ENCODE measurements at places on chromosomes 3 and 15.

- DNase-seq: no peak
Measured at GRCh38 chr3:36367912-36368573, 12.3 kb upstream of the STAC start.

- no peak for DNase-seq
Measured at GRCh38 chr3:124620600-124621063, 109.6 kb upstream of the UMPS start.

DNA sequence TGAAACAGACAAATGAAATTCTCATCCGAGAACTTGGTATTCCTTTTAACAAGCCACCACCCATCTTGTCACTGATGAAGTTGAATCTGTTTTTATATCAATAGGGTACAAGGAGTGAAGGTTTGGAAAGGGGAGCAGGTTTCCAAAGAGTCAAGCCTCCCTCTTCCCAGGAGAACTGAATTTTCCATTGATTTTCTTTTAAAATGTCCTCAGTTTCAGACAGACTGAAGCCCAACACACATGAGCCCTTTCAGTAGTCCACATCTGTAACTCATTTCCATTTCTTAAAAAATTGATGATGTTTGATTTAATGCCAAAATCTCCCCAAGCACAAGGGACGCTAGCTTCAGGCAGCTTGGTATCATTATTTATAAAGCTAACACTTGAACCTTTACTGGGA is 187.7 kb downstream of the FOXB1 start:
- DNase-seq: no peak

GRCh38 chr3:52063026-52063723 is 6.8 kb upstream of the DUSP7 start:
- no peak for DNase-seq

GRCh38 chr3:162193148-162194095 is 696.8 kb downstream of the OTOL1 start:
- no peak for DNase-seq

- DNase-seq: no peak
Measured at GRCh38 chr3:87350367-87351199, 74.2 kb upstream of the POU1F1 start.

DNA sequence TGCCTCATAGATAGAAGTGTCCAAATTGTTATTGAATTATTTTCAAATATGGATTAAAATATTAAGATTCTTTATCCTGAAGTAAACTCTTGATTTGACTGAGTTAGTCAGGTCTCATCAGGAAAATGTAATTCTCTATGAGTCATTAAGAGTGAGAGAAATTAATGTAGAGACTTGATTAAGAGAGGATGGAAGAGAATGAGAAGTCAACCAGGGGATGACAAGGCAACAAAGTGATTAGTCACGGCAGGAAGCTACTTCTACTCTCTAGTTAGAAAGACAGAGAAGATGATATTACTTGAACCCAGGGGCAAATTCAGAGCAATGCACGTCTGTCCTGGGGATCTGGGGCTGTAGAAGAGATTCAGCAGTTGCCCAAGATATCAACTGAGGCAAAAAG is 202.5 kb downstream of the LSAMP start:
- DNase-seq: no peak

DNA sequence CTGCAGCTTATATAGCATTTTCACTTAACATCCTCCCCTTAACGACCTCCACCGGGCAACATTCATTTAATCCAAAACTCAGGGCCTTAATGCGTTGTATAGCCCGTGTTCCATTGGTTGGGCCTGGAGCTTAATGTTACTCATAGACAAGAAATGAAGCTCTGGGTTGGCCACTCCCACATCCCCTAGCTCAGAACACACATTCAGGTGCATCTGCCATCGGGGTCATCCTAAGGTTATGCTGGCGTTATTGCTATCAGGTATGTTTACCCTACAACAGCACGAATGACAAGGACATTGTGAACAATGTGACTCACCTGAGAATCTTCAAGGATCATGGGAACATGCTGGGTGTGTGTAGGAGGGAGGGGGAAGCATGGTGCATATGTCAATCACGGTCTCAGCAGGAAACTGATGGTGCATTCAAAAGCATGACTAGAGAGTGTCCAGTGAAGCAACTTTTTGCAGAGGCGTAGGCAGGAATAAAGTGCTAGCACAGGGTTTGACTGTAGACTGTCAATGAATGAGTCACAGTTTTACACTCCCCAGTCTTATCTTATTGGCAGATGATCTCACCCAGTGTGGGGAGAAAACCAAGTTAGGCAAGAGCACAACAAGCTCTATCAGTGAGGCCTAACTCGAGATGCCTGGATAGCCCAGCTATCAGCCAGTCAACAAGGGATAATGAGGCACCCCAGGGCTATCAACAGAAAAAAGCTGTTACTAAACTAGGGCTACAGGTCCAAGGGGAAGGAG is 402.1 kb upstream of the MCTP2 start:
- DNase-seq: no peak

DNA sequence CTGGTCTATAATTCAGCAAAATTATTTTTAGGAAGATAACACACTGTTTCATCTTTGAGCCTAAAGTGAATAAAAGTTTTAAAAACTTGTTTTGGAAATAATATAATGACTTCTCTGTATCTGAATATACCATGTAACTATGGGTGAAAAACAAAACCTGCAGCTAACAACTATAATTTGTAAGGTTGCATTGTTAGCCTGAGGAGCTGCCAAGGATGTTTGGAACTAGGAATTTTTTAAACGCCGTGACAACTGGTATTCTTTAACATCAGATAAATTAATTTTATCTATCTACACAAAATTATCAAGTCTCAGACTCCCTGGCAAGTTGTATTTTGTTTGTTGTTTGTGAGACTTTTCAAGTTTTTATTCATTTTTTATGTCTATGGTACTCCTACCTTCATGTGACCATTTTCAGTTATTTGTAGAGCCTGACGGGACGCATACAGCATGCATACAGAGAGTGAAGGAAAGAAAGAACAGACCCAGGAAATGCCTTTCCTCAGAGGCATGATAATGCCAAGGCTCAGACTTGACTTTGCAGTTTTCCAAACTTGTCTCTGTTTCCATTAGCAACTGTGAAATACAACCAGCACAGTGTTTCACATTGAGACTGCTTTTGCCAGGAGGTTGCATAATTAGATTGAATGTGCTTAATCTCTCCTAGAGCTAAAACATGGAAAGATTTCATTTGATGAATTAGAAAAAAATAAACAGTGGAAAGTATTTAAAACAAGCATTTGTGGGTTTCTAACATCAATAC is 60.8 kb upstream of the ARHGEF26 start:
- DNase-seq: no peak

- DNase-seq: no peak
Measured at GRCh38 chr3:182500289-182500688, 293.0 kb upstream of the ATP11B start.

GRCh38 chr3:170992854-170993253 is 33.7 kb downstream of the SLC2A2 start:
- no peak for DNase-seq

GRCh38 chr3:115834068-115834467 is 210.8 kb downstream of the GAP43 start:
- no peak for DNase-seq

DNA sequence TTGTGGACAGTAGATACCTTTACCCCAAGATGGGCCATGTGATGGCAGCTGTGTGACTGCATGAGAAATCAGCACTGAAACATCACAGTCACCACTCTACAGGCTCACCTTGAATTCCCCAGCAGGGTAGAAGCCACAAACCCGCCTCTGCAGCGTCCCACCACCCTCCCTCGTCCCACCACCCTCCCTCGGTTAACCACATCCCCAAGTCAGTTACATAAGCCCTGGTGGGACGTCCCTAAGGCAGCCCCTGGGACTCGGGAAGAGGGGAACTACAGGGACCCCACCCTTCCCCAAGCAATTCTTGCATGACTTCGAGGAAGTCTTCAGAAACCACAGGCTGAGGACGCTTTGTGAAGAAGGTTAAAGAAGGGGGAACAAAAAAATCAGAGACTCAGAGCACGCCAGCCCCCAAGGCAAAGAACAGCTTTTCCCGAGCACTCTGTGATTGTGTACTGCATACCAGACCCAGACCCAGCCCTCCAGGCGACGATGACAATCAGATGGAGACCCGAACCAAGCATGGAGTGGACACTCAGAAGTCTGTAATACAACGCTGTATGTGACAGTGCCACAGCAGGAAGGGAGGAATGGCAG is 60.5 kb downstream of the SH3BP5 start:
- no peak for DNase-seq

DNA sequence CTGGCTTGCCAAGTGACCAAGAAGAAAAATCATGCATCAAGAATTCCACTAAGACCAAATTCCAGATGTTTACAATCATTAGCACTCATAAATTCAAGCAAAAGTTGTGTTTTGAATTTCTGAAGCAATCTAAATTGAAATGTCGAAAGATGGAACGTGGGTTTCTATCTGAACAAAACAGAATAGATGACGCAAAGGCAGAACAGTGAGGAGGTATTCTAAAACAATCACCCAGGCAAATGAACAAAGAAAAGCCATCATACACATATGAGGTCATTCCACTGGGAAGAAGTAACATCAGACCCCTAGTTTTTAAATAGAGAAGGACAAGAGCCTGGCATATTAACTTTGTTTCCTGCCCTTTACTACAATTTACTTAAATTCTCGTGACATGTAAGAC is 58.0 kb downstream of the MCF2L2 start:
- no peak for DNase-seq

GRCh38 chr15:53976844-53977392 is 1.3 kb upstream of the UNC13C start:
- no peak for DNase-seq

- no peak for DNase-seq
Measured at GRCh38 chr3:58417075-58417474, 16.6 kb downstream of the PDHB start.

GRCh38 chr3:50737906-50738598 is 63.3 kb downstream of the DOCK3 start:
- no peak for DNase-seq

DNA sequence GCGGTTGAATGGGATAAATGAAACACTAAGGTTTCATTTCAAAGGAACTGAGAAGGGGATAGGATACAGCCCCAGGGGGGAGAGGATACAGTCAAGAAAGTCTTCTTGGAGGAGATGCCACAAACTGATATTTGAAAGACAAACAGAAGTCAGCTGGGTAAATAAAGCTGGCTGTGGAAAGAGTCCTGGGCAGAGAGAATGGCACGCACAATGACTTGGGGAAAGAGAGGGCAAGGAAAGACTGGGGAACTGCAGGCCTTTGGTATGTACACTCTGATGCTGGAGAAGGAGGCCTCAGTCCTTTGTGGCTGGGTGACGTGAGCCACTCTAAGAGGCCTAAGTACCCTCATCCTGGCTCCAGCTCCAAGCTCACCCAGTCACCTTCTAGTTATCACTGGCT is 45.2 kb upstream of the LMCD1 start:
- no peak for DNase-seq

DNA sequence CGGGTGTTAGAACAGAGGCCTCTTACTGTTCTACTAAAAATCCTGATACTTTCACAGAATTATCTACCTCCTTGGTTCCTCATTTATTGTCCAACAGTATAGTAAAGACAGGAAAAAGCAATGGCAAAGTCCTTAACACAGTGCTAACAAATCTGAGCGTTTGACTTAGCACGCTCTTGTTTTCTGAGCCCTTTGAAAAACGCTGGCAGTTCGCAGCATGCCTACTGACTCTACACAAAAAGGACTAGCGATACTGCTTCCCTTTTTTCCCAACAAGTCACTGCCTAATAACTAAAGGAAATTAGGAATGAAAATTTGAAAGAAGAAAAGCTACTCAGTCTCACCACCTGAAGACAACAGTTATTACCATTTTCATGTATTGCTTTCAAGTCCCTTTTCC is 34.8 kb upstream of the CEMIP start:
- DNase-seq: no peak

DNA sequence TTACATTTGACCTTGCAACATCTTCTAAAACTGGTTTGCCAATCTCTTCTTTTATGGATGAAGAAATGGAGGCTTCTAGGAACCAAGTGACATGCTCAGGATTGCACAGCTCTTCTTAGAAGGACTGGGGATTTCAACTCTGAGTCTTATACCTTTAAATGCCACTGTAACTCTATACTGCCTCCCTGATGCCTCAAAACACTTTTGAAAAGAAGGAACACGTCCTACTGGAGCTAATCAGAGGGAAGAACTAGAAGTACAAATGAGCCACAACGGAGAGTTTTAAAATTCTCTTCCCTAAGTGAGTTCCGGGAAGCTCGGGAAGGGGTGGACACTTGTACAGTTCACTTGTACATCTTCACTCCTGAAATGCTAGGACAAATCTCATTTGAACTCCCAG is 949 bp upstream of the MITF start:
- no peak for DNase-seq

DNA sequence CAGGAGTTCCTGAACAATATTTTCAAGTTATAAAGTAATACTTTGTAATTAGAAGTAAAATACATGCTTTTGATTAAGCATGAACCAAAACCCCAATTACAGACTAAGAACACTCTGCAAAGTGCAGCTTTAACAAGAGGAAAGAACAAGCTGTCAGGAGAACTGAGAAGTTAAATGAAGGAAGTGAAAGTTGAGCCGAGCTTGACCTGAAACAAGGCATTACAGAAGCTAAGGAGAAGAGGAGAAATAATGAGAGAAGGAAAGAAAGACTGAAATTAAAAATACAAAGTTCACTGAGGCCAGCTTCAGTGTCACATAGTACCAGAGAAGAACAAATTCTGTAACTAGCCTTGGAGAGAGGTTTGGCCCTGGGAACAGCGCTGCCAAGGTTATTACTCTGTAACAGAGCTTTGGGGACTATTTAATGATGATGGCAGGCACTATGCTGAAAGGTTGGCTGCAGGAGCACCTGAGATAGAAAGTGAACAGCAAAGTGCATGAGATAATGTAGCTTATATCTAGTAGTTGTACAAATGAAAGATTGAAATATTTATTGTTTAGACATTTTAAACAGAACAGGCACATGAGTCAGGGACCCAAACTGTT is 241.9 kb upstream of the PEX5L start:
- DNase-seq: no peak

DNA sequence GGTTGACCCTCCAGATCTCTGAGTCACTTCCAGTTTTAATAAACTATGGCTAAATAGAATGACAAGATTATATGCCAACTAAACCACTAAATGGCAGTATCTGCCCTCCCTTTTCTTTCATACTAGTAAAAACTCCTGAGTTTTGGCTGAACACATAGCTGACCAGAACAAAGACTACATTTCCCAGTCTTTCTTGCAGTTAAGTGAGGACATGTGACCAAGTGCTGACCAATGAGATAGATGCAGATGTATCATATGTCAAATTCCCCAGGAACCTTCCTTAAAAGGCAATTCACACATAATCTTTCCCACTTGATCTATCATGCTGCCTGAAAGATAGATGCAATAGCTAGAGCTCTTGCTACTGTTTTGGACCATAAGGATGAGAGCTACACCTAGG is 191.3 kb downstream of the SHOX2 start:
- DNase-seq: no peak

DNA sequence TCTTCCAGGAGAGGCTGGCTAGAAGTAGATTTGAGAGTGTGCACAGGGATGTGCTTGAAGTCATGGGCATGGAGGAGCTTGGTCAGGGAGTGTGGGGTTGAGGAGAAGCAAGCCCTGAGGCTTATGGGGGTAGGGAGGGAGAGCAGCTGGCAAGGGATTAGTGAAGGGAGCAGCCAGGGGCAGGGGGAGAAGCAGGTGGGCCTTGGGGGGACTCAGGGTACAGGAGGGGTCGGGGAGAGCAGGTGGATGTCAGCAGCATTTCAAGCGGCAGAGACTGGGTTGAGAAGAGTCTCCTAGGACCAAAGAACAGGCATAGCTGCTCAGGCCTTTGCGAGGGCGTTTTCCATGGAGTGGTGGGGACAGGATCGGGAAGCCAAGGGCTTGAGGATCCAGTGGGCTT is 3.4 kb upstream of the LMAN1L start:
- no peak for DNase-seq
